ENCODE measurements at places on chromosomes 5 and 9.

DNA sequence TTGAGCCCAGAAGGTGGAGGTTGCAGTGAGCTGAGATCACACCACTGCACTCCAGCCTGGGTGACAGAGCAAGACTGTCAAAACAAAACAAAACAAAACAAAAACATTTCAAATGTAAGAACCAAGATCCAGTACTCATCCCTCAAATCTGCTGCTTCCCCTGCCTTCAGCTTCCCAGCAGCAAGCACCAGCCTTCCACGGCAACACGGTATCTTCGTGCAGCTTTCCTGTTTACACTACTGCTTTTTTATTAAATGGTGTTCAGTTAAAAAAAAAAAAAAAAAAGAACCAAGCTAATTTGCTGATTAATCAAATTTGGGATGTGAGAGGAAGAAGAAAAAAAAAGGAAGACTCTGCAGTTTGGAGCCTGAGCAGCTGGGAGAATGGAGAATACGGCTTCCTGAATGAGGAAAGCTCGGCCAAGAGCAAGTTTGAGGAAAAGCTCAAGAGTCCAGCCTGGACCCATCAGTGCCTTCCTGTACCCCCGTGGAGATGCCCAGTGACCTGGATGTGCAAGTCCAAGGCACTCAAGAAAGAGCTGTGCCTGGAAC lies 28.0 kb upstream of the SLC2A8 start:
- DNase-seq = no peak

DNA sequence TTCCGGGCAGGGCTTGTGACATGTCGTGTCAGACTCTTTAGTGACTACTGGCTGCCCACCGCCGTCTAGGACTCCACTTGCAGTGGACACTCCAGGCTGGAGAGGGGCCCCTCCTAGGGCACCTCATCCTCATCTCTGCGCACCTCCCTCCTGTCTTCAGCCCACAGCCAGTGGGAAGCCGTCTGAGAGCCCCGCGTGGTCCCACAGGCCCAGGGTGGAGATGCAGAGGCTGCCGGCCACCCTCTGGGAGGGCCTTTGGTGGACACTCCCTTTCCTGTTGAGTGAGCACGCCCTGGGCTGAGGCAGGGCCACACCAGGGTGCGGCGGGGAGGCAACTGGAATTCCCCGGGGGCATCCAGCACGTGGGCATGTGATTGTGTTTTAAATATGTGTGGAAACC lies 80.5 kb downstream of the IRX2 start:
- DNase-seq = no peak

- DNase-seq = no peak
Observed at GRCh38 chr9:6551136-6551535, 94.4 kb downstream of the GLDC start.

- no peak for DNase-seq
Observed at GRCh38 chr5:148482196-148482595, 98.4 kb downstream of the FBXO38 start.

GRCh38 chr5:98804066-98804465 lies 30.6 kb downstream of the RGMB start:
- no peak for DNase-seq

DNA sequence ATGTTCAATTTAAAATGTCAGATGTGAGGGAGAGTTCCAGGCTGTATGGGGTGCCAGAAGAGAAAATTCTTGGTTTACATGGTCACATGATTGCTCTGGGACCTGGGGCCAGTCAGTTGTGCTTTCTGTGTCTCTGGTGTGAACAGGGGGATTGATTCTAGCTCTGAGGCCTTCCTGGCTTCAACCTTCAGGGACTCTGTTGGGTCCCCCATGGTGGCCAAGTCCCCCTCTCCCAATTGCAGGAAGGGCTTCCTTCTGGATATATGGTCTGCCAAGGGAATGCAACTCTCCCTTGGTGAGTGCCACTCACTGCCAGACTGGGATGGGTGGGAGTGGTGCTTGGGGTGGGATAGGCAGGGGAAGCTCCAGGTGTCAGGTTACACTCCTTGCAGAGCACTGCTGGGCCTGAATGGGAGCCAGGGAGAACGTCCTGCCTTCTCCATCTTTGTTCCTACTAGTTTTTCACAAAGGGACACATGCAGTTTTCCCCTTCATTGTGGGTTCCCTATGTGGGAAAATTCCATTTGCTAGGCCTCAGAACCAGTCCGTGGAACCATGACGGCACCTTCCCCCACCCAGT lies 153.2 kb downstream of the MELK start:
- DNase-seq = no peak

Measured in anterior cingulate cortex (tissue), 58 donors.